ENCODE measurements at places on chromosomes 4 and X.

DNA sequence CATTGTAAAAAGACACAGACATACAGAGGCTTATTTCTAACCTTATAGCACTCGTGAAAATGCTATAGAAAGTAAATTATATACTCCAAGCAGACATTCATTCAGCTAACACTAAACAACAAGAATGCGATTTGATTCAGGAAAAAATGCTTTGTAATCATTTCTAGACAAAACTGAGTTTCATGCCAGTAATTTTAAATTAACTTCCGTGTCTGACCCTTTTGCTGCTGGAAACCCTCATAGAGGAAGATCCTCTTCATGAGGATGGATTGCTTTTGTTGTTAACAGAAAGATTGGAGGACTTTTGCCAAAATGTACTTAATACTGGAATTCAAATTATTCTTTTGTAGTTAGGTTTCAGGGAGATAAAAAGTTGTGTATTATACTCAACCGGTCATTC, 43.3 kb downstream of the GUCY1A1 start:
- DNase-seq, result no peak

- no peak for DNase-seq
These were observed 96.5 kb downstream of the HDAC8 start for GRCh38 chrX:72475952-72476668.

- DNase-seq, result no peak
These were observed 42.7 kb downstream of the ASMT start for GRCh38 chrX:1657367-1658070.

GRCh38 chr4:3857269-3857926, 91.2 kb downstream of the ADRA2C start:
- no peak for DNase-seq

DNA sequence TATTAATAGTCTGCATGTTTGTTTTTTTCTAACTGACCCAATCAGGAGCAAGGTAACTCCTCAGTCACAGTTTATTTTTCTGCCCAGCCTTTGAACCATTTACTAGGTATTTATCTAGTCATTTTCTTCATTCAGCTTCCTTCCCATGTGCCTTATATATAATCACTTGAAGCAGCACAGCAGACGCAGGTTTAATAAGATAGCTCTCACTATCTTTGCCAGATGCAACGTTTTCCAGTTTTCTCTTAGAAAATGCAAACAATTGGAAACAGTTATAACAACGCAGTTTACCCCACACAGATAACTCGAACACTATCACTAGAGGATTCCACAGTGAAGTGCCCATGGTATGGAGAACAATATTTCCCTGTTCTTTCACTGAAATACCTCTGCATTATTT, 56.4 kb upstream of the NFKB1 start:
- no peak for DNase-seq

- no peak for DNase-seq
These were observed 1208.3 kb downstream of the ADGRL3 start for GRCh38 chr4:62408454-62408853.

GRCh38 chrX:48591255-48591791, 6.0 kb upstream of the WDR13 start:
- no peak for DNase-seq

DNA sequence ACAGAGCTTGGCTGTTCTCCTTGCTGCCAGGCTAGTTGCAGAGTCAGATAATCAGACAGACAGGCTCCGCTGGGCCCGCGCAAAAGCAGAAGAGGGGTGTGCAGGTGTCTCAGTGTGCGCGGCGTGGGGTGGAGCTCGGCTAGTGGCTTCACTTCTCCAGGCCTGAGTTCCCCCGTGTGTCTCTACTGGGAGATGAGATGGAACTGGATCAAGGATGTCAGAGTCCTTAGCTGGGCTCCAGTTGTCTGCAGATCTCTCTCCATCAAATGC, 21.1 kb downstream of the HTRA3 start:
- no peak for DNase-seq

DNA sequence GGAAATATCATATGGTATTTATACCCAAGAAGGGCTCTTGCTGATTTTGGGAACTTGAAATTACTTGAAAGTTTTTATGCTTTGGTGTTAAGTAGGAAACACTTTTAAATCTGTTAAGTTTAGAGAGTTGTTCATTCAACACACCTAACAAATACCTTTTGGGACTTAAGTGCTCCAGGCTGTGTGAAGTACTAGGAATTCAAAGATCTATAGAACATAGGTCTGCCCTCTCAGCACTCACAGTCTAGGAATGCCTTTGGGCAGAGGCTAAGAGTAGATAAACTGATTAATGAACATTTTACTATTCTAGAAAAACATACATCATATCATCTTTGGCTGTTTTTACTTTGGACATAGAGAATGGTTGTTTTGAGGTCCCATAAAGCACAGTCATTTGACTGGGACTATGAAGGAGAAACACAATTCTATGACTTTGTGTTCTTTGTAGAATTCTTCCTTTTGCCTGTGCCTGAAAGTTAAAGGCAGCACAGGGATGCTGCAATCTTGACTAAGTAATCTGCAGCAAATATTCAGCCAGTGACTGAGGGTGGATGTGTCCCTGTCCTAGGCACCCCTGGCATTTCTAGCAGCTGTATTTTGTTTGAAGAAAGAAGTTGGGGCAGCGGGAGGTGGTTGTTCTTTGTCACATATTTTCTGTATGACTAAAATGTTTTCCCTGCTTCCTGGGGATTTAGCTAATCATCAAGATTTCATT, 8.3 kb downstream of the BMP3 start:
- no peak for DNase-seq

DNA sequence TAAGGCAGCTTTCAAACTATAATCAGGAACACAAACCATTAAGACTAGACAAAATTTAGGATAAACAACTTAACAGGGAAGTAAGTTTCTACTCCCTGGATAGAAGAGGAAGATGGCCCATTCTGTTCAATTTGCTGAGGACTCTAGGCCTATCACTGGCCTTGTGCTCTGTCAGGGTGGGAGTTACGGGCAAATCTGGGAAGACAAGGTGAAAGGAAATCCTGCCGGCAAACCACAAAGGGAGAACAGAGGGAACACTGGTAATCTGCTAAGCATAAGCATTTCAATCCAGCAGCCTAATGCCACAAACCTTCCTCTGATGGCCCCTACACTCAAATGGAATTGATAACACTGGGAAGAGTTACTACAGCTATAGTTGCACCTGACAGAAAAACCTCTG, 8.3 kb downstream of the GPR82 start:
- no peak for DNase-seq

- no peak for DNase-seq
These were observed 21.5 kb downstream of the AMOT start for GRCh38 chrX:112819008-112819640.

GRCh38 chr4:69617083-69617694, 22.3 kb downstream of the UGT2A2 start:
- no peak for DNase-seq

- no peak for DNase-seq
These were observed 19.7 kb upstream of the MTM1 start for GRCh38 chrX:150548684-150549083.

DNA sequence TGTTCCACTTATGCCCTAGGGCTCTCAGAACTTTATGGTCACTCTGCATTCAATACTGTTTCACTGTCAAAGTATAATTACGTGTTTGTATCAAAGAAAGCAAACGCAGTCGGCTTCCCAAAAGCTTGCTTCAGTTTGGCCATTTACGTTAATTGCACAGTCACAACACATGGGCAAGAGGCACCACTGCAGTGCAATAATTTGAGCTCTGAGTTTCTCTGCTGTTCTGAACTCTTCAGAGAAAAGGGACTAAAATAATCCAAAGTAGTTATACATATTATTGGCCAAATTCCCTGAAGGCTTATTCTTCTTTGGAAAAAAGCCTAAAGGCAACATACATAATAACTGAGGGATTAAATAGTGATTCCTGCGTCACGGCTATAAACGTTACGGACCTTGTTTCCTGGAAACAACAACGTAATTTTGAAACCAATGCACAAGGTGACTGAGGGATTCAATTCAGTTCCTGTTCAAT, 51.3 kb downstream of the RNF150 start:
- no peak for DNase-seq

DNA sequence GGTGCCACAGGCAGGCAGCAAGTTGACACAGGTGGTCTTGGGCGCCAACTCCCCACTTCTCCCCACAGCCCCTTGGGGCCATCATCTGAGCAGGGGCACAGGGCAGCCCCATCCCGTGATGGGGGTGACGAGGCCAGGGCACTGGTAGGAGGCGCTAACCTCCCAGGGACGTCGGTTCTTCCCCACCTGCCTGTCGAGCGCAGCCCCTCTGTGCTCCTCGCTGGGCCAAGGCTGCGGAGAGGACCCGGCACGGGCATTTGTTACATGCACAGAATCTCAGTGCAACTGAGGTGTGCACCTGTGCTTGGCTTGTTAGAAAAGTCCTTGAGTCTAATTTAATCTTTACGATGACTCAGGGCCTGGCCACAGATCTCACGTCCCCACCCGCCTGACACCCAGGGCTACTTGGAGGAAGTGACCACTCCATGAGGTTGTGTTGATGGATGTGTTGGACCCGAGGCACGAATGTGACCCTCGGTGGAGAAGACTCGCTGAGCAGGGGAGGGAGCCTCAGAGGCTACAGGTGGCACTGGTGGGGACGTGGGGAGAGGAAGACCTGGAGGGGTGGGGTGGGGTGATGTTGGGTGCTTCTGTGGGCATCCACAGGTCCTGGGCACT, 3.1 kb upstream of the SH3TC1 start:
- no peak for DNase-seq

DNA sequence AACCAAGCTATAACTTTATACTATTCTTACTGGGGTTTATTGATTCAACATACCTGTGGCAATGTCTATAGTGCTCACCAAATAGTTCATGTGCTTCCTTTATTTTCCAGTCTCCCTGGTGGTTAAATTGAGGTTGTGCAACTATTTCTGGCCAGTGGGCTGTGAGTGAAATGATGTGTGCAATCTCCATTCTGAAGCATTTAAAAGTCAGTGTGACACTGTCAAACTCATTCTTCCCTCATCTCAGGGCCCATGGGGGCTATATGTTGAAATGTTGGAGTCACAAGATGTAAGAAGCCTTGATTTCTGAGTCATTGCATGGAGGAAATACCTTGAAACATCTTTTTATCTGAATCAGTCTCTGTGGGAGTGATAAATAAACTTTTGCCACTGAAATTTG, 414.3 kb upstream of the RPS6KA3 start:
- DNase-seq, result no peak

DNA sequence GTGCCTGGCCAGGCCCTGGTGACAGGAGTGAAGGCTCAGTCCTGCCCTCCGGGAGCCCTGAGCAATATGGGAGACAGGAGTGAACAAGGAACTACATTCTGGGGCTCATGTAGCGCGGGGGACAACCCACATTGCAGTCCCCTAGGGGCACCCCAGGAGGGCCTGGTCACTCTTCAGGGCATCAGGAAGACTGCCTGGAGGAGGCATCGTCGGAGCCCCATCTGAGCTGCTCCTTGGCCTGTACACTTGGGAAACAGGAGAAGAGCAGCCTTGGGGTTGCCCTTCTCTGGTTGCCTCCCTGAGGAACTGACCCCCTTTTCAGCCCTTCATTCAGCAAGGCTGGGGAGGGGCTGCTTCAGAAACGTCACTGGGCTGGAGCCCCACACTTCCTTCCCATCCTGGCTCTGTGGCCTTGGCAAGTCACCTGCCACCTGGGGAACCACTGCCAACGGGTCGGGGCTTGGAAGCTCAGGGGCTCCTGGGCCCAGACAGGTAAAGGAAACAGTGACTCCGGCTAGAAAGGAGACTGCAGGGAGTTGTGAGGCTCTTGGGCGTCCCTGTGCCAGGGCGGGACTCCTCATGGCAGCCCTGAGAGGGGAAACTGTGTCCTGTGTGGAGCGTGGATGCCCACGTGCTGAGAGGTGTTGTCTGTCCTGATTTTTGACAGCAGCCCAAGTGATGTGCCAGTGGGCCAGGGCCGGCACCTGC, 10.1 kb downstream of the WFS1 start:
- no peak for DNase-seq

DNA sequence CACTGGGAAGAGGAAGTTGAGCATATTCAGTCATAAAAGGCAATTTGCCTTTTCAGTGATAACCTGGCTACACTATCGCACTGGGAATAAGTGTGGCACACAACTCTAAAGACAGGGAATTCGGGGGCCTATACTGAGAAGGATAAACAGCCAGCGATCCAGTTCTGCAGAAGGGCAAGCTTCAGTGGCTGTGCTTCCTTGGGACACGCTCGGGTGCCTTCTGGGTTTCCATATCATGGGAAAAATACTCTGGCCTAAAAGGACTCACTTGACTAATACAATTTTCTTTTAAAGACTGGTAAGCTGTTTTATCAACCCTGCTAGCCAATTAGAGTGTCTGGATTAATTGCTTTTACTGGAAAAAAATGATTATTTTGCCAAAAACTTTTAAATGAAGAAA, 58.5 kb downstream of the TENM3 start:
- DNase-seq, result no peak

GRCh38 chrX:153463556-153463955, 6.8 kb downstream of the HAUS7 start:
- no peak for DNase-seq

- DNase-seq, result no peak
These were observed 30.3 kb downstream of the DAPP1 start for GRCh38 chr4:99846891-99847290.

DNA sequence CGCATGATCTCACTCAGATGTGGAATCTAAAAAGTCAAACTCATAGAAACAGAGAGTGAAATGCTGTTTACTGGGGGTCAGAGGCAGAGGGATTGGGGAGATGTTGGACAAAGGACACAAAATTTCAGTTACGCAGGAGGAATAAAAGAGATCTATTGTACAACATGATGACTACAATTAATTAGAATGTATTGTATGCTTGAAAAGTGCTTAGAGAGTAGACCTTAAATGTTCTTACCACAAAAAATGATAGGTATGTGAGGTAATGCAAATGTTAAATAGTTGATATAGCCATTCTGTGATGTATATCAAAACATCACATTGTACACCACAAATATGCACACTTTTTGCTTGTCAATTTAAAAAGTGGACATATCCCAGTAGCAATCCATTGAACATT, 36.1 kb upstream of the PHKA2 start:
- no peak for DNase-seq

GRCh38 chr4:184343502-184344177, 126.0 kb upstream of the ENPP6 start:
- DNase-seq, result no peak

- DNase-seq, result no peak
These were observed 6.9 kb downstream of the CXCL10 start for GRCh38 chr4:76016393-76016792.

GRCh38 chr4:123423819-123424218, 27.2 kb downstream of the SPRY1 start:
- DNase-seq, result no peak

DNA sequence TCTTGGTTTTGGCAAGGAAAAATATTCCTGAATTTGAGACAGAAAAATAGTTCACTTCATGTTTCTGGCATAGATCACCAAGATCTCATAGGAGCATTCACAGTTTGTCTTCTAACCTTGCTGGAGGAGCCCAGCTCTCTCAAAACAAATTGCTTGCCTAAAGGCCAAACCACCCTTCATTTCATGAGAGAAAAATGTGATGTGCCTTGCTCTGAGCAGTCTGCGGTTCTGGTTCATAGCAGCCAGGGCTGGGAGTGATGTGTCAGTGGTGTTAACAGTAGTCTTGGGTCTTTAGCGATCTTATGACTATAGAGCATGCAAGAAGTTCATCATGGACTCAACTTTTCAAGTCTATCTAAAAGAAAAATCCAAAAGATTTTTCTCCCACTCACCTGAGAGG, 183.3 kb downstream of the DCLK2 start:
- no peak for DNase-seq

GRCh38 chr4:83272900-83273299, 11.7 kb downstream of the COQ2 start:
- DNase-seq, result no peak

- DNase-seq, result no peak
These were observed 4.5 kb upstream of the CXCL9 start for GRCh38 chr4:76011700-76012387.
